ENCODE measurements at places on chromosomes 6 and 20.

- no peak for DNase-seq
Observed at GRCh38 chr6:36226438-36227047, 30.0 kb downstream of the BRPF3 start.

GRCh38 chr6:45026003-45026516 is 302.1 kb upstream of the RUNX2 start:
- DNase-seq, result no peak

DNA sequence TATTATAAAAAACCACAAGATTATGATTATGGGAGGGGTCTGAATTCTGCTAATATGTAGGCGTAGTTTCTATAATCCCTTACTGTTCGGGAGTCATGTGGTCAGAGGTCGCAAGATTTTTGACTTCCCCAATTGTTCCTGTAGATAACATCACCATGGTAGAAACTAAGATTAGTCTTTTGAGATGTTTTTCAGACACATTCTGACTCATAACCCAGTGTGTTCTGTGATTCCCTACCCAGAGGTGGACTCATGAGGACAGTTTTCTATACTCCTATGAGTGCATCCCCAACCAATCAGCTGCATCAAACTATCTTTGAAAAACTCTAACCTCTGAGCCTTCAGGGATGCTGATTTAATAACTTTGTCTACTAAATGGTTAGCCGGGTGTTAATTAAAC is 175.5 kb downstream of the RFPL4B start:
- no peak for DNase-seq

DNA sequence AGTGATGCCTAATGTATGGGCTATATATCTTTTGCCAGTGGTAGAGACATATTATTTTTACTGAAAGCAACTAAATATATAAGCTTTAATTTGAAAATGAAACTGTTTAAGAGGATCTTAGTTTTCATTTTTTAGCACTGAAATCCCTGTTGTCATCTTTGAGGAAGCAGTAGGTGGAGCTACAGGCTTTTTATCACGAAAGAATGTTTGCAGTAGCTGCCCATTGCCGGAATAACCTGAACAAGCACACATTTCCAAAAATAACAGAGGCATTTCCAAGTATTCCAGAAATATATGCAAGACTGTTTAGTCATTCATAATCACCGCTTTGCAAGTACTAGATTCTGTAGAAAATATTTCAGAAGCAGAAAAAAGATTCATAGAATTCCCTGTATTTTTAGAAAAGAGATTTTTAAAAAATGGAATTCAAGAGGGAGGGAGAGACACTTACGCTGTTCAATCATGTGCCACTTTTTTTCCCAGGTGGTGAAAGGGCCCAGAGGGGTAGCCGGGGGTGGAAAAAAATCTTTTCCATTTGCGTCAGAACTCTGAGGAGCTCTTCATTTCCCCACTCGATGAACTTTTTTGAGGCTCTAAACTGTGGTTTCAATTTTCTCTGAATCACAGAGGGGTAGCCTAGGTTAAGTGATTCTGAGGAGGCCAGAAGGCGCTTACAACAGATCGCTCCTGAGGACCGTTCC is 142.5 kb upstream of the FERMT1 start:
- peak; percentile 68 for DNase-seq

DNA sequence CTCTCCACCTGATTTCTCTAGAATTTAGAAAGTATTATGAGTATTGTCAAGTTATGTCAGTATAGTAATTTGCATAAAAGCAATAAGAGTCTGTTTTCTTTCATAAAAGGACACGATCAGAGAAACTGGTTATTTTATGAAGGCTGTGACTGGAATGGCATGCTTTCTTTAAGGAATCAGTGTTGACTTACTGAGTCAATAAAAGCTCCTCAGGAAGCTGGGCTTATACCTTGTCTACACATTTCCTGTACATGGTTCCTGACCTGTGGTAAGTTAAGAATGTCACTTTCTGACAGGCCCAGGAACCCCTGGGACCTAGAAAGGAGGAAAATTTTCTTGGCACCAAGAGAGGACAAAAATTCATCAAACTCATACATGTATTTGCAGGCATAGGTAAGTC is 1224.0 kb upstream of the ADGRB3 start:
- DNase-seq, result no peak

DNA sequence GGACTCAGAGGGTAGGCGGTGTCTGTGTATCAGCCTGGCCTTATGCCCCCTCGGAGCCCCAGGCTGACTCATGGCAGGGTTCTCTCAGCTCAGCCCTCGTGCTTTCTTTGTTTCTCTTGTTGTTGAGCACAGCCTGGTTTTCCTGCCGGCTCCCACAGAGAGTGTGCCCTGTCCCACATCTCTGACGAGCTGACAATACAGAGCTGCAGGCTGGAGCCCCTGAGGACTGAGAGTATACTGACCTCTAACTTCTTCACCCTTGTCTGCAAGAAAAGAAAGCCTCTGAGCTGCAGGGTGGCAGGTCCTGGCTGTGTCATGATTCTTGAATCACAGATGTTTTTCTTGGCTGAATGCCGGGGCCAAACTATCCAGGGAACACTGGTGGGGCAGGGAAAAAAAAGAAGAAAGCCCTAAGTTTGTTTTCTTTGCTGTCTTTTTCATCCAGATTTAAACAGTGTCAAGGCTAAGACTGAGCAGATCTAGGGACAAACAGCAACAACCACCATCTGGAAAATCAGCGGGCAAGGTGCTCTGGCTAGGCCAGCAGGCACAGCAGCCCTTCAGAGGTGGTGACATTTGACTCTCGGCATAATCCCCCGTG is 63.3 kb upstream of the ZNF133 start:
- peak; percentile 41 for DNase-seq

DNA sequence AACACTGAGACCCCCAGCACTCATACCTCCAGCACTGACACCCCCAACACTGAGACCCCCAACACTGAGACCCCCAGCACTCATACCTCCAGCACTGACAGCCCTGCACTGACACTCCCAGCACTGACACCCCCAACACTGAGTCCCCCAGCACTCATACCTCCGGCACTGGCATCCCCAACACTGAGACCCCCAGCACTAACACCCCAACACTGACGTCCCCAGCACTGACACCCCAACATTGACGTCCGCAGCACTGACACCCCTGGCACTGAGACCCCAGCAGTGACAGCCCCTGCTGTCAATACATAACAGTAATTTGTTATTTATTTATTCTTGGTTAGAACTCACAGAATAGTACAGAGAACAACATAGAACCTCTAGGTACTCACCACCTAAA is 58.0 kb downstream of the ERMARD start:
- DNase-seq, result no peak

DNA sequence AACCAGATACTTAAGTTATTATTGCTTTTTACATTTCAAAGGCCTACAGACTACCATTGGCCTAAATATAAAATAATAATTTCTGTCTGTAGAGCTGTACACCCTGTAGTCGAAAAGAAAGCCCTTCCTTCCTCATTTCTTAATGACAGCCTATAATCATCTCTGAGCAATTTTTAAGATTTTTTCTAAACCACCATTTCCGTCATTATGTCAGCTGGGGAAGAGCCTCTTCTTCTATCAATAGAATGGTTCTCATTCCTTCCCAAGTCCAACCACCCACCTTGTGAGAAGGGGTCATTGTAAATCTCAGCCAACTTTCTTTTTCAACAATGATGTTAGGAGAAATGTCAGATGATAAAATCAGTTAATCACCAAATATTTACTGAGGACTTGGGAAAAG is 91.8 kb downstream of the PLEKHG1 start:
- no peak for DNase-seq

DNA sequence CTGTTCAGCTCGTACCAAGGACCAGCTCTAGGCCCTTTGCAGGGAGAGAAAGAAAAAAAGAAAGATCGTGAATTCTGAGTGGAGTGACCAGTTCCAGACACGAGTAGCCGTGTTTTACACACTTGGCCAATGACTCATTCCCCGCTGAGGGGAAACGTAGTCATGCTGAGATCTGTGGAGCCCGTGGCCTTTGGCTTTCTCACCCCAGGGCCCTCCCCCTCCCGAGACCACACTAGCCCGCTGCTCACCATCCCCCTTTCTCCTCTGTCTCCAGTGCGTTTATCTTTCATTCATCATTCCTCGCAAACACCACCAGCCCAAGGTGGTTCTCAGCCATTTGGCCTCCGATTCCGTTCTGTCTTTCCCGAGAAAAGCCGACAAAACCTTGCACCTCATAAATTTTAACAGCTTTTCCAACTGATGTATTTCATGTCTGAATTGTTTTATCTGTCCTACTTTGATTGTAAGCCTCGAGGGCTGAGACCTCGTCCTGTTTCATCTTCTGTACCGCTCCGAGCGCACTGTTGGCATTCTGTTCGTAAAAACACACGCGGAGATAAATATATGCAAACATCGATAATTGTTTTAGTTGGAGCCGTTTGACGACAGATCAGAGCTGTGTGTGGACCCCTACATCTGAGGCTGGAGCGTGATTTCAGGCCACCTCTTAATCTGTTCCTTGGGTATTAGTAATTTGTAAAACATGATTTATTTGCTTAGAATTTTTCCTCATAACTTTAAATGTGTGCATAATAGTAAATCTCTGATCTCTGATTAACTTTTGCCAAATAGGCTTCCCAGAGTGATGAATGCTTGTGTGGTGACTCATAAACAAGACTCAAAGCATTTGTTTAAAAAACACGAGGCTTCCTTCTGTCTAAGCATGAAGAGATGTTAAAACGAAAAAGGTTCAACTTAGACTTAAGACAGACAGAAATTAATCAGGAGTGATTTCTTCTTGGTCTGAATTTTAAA is 336.6 kb downstream of the CDH4 start:
- peak; percentile 89 for DNase-seq

GRCh38 chr6:166259296-166259977 is 48.8 kb downstream of the PRR18 start:
- DNase-seq, result no peak

DNA sequence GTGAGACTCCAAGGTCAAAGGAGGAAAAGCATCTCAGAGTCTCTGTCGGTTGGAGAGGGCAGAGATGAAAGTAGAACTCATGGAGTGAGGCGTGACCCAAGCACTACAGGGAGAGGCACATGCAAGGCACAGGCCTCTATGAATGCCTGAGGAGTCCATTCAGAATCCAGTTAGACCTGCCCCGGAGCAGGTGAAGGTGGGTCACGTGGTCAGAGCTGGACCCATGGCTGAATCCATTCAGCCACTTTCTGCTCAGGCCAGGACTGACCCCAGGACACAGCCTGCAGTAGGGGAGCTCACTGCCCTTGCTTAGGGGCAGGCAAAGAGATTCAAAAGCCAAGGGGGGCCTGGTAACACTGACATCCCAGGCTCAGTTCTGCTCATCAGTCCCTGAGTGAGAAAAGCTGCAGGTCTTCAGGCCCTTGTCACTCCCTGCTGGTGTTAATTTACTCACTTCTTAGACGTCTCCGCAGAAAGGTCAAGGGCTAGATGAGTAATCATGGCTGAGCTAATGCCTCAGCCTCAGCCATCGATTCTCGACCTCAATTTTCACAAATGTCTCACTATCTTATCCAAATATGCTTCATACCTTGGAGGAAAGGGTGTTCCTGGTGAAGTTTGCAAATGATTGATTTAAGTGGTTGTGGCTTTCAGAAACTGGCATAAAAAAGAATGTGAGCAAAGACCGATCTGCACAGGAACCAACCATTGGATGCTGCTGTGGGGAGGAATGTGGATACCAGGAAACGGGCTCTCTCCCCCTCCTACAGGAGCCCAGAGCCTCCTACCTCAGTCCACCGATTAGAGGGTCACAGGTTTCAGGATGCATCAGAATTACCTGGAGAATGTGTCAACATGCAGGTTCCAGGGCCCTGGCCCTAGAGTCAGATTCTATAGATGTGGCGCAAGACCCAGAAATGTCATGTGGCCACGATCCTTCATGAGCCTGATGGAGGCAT is 584.4 kb downstream of the PTPRT start:
- no peak for DNase-seq

DNA sequence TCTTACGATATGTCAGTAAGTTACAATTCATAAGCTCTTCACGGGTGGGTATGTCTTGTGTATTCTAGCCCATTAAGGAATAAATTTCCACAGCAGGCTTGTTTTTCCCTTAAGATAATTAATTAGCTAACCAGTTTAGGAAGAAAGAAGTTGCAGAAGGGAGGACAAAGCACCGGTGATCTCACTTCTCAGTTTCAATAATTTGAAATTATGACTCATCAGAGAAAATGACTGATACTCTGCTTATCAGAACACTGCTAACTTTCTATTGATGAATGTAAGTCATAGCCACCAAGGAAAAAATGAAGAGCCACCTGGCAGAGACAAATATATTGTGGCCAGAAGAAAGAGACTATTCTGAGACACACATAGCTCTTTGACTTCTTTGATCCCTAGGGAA is 35.0 kb upstream of the ENTPD6 start:
- DNase-seq, result no peak

GRCh38 chr20:31967830-31968249 is at the start of gene XKR7:
XKR7 (plus strand) TSS chr20:31968151; CDS start chr20:31968176, 25 bp downstream.
- DNase-seq, result no peak

DNA sequence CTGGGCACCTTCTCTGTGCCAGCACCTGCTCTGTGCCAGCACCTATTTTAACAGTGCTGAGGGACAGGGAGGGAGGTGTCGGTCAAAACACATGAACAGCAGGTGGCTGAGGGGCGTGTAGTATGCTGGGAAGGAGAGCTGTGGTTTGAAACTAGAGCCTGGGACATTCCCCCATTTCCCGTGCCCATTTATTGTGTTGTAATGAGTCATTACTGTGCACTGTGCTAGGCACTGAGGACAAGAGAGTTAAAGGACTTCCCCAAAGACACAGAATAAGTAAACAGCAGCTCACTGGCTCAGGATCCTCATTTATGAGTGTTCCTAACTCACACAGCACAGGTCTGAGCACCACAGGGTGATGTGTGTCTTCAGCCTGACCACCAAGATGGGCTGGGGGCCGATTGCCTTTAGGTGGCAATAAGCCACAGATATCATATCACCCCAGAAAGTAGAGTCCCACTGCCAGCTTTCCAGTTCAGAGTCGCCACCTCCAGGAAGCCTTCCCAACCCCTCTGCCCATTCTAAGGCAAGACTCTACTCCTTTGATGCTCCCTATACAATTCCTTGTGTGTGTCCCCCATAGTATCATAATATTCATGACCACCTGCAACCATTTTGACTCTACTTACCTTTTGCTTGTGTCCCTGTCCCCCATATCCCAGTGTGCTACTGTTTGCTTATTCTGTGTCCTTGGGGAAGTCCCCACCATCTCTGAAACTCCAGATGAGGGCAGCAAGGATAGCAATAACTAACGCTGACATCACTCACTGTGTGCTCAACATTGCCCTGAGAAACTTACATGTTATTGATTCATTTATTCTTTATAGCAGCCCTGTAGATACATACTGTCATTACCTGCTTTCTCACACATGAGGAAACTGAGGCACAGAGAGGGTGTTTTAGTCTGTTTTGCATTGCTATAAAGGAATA is 87.3 kb downstream of the TOX2 start:
- no peak for DNase-seq

- no peak for DNase-seq
Observed at GRCh38 chr6:142567461-142567860, 265.7 kb downstream of the ADGRG6 start.

DNA sequence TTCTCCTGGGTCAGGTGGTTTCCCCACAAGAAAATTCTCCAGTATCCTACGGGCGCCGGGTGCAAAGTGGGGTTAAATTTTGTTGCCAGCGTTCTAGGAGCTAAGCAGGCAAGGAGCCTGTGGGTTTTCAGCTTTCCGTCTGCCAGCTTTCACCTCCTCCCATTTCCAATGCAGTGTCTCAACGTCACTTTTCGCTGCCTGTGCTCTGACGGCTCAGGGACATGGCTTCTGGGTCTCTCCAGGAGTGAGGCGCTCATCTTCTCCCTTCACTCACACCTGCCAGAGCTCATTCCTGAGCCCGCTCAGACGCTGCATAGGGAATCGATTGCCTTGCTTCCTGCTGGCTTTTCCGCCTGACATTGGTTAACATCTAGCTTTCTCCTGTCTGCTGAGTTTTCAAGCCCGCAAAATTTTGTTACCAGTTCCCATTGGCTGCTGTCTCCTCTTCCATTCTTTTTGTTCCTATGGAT is 7.3 kb upstream of the NAA20 start:
- no peak for DNase-seq

GRCh38 chr20:13580707-13581106 is 58.0 kb downstream of the TASP1 start:
- no peak for DNase-seq
